ENCODE measurements at places on chromosomes 1 and 21. TPM values are rescaled to one million over a fixed set of nuclear protein-coding genes. Genes with fewer than 3 reads are reported as not detected.

DNA sequence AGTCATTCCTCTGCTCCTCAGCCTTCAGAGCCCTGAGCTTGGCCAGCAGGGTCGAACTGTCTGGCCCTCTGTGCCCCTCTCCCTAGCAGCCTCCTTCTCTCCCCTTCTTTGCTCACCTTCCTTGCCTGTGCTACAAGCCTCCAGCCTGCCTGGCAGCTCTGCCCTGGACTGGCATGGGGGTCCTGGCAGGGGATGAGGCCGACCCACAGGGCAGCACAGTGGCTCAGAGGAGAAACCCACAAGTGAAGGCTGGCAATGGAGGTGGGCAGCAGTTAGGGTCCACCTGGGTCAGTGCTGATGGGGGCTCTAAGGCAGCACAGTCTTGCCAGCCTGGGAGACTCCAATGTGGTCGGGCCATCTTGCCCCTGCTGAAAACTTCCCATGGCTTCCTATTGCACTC is 274.2 kb downstream of the GRIK3 start:
- H3K27ac ChIP-seq = no peak overlapping the region
- no peak overlapping the region for H3K4me3 ChIP-seq
- H3K27me3 ChIP-seq = no peaks in the 10 kb centered on the region
- no peaks in the 10 kb centered on the region for H3K4me1 ChIP-seq
- DNase-seq = no peak

DNA sequence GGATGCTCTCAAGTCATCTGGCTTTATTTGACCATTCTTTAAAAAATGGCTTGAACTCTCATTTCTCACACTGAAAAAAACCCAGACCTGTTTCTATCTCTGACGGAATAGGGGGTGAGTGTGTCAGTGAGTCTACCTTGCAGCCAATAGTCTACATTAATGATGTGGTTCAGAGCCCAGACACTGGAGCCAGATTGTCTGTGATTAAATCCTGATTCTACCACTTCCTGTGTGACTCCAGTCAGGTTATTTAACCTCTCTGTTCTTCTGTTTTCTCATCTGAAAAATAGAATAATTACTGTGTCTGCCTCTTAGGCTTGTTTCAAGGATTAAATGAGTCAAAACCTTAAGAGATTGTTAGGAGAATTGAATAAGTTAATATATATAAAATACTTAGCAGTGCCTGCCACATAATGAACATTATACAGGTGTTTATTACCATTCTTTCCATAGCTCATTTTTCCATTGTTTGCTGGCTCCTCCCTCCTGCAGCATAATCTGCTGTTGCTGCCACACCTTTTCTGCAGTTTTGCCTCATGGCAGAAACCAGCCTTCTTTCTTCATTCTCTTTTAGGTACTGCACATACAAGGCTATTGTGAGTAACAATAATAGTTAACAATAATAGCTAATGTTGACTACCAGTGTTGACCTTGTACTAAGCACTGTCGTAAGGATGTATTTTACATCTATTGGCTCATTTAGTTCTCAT is 157.6 kb upstream of the IVNS1ABP start:
- no peak overlapping the region for H3K4me3 ChIP-seq
- DNase-seq = no peak
- peaks cover 2% of the 10 kb centered on the region for H3K27me3 ChIP-seq
- H3K4me1 ChIP-seq = peaks cover 8% of the 10 kb centered on the region
- H3K36me3 ChIP-seq = no peaks in the 10 kb centered on the region
- H3K27ac ChIP-seq = no peak overlapping the region

DNA sequence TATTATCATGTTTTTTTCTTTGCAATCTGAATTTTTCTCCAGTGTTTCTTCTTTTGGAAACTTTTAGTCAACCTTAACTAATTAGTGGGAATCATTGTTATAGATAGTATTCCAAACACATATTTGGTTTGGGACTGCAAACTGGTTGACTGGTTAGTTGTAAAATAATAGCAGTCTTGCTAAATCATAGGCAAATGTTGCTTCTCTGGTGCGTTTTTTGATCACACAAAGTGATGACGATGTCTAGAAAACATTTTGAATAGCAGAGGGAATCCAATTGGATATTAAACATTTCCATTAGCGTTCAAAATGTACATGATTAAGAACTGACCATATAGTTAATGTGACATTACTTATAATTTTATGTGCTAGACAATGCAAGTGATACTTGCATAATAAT is 4.5 kb downstream of the DNAJB4 start:
- no peak overlapping the region for H3K27ac ChIP-seq
- DNase-seq = no peak
- H3K4me1 ChIP-seq = peaks cover 29% of the 10 kb centered on the region
- no peak overlapping the region for H3K4me3 ChIP-seq

- H3K27me3 ChIP-seq = no peaks in the 10 kb centered on the region
- DNase-seq = no peak
- peak within 1 kb of the TSS; percentile 76 for H3K27ac ChIP-seq
- no peaks in the 10 kb centered on the region for H3K36me3 ChIP-seq
- no peak within 1 kb of the TSS for H3K4me3 ChIP-seq
Observed at GRCh38 chr1:167090314-167090942, at the start of gene GPA33. Gene GPA33, minus strand, starts transcription at chr1:167090377. Its CDS starts 90 bp downstream, at chr1:167090287.

DNA sequence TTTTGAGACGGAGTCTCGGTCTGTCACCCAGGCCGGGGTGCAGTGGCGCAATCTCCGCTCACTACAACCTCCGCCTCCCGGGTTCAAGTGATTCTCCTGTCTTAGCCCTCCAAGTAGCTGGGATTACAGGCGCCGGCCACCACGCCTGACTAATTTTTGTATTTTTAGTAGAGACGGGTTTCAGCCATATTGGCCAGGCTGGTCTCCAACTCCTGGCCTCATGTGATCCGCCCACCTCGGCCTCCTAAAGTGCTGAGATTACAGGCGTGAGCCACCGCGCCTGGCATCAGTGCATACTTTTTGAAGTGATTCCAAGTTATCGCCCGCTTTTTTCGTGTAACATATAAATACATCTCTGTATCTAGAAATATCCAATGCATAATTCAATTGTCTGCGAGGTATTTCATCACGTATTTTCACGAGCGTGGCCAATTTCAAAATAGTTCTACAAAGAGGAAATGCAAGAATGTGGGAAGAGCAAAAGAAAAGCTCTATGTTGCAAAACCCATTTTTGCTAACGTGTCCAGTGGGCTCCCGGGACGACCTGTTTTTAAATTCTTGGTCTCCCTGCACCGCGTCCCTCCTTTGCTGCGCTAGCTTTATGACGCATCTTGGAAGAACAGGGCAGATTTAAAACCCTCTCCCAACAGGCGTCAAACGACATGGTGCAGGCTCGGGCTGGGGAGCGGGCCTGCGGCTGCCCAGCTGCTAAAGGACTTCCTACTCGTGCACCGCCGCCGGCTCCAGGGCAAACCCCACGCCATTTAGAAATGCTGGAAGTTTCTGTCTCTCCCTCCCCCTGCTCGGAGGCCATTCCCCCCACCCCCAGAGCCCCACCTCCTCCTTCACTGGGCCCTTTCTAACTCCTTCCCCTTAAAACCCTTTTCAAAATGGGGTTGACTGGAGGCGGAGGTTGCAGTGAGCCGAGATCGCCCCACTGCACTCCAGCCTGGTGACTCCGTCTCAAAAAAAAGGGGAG is 923 bp upstream of the IFNGR2 start:
- peak overlapping the region; percentile 64 for H3K4me3 ChIP-seq
- peaks cover 36% of the 10 kb centered on the region for H3K4me1 ChIP-seq
- peaks cover 8% of the 10 kb centered on the region for H3K27me3 ChIP-seq
- peak overlapping the region; percentile 49 for H3K27ac ChIP-seq
- H3K36me3 ChIP-seq = peaks cover 20% of the 10 kb centered on the region

DNA sequence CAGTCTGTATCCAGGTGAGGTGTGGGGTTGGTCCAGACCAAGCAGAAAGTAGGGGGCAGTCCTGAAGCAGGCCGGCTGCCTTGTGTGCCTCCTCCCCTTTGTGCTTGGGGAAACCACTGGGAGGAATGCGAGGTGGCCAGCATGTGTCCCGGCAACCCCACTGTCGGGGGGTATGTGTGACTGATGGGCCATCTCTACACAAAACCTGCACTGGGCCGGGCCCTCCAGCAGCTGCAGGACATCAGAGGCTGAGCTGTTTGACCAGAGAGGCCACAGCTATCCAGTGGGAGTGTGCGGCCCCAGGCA is 33.3 kb downstream of the TMEM51 start:
- no peak overlapping the region for H3K4me3 ChIP-seq
- no peak overlapping the region for H3K27ac ChIP-seq
- peaks cover 2% of the 10 kb centered on the region for H3K27me3 ChIP-seq
- H3K4me1 ChIP-seq = no peaks in the 10 kb centered on the region
- DNase-seq = no peak

- H3K4me1 ChIP-seq = peaks cover 7% of the 10 kb centered on the region
- H3K27ac ChIP-seq = no peak overlapping the region
- H3K4me3 ChIP-seq = no peak overlapping the region
- DNase-seq = no peak
- H3K27me3 ChIP-seq = no peaks in the 10 kb centered on the region
Observed at GRCh38 chr1:155410931-155411330, 90.2 kb downstream of the RUSC1 start.

GRCh38 chr1:205199090-205199930 is 12.2 kb downstream of the DSTYK start:
- H3K4me3 ChIP-seq = peak overlapping the region; percentile 47
- H3K27me3 ChIP-seq = no peaks in the 10 kb centered on the region
- no peak for DNase-seq
- H3K36me3 ChIP-seq = peaks cover 47% of the 10 kb centered on the region
- peaks cover 57% of the 10 kb centered on the region for H3K4me1 ChIP-seq

Gene FLVCR1
- total RNA-seq = 23.0 TPM
